ENCODE measurements at places on chromosomes 7 and 10.

DNA sequence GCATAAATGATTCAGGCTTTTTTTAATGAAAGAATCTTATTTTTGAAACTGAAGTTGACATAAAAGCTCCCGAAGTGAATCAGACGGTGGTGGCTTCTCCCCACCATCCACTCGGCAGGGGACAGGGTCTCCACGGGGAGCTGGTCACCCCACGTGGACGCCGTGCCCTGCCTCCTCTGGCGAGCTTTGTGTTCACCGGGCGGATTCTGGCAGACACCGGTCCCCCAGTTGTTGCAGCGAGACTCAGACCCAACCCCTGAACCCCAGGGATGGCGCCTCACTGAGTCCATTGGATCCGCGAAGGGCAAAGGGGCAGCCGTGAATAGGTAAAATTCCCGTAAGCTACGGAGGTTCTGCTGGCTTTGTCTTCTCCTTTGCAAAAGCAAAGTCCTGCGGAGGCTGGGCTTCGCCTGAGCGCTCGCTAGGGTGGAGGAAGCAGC is 38.4 kb downstream of the PTPRN2 start:
- DNase-seq, result no peak

DNA sequence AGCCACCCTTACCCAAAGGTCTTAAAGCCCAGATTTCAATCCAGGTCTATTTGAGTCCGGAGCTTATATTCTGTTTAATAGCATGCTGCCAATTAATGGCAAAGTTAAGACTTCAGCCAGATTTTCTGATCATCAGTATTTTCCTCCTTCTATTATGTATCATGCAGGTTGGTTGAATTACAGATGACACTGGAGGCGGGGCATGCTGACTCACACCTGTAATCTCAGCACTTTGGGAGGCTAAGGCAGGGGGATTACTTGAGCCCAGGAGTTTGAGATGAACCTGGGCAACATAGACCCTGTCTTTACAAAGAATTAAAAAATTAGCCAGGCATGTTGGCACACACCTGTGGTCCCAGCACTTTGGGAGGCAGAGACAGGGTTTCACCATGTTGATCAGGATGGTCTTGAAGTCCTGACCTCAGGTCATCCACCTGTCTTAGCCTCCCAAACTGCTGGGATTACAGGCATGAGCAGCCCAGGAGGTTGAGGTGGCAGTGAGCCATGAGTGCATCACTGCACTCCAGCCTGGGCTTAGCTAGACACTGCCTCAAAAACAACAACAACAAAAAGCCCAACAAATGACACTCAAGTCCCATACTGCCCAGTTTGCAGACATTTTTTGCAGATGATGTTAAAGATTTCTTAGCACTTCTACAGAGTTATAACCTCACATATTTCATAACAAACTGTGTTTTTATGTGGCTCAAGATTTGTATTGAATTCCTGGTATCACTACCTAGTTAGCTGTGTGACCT is 62.5 kb downstream of the MCU start:
- DNase-seq, result no peak

DNA sequence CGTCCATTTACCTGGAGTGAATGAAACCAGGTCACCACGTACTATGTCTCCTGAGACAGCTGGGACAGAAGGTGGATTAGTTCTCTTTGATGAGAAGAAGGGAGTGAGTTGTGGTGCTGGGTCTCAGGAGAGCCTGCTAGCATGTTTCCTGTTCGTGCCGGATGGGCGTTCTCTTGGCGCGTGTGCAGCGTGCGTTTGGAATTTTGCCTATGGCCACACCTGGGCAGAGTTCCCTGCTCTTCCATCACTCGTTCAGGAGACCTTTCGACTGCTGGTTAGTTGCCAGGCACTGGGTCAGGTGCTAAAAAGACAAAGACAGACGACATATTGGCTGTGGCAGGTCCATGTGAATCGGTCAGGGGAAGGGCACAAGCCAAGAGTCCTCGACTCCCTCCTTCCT is 90.3 kb downstream of the TRRAP start:
- DNase-seq, result no peak

GRCh38 chr10:27537787-27538186 is 33.7 kb downstream of the RAB18 start:
- DNase-seq, result no peak

DNA sequence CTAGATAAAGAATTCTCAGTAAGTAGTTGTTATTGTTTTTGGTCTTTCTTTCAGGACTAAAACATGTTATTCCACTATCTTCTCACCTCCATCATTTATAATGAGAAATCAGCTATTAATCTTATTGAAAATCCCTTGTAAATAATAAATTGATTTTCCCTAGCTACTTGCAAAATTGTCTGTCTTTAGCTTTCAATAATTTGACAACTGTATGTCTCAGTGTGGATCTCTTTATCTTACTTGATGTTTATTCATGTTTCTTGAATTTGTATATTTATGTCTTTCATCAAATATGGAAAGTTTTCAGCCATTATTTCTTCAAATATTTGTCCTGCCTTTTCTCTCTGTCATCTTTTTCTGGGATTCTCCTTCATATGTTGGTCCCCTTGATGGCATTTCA is 117.1 kb upstream of the ANTXRL start:
- no peak for DNase-seq

GRCh38 chr7:31192986-31193385 is 140.9 kb downstream of the ADCYAP1R1 start:
- no peak for DNase-seq

DNA sequence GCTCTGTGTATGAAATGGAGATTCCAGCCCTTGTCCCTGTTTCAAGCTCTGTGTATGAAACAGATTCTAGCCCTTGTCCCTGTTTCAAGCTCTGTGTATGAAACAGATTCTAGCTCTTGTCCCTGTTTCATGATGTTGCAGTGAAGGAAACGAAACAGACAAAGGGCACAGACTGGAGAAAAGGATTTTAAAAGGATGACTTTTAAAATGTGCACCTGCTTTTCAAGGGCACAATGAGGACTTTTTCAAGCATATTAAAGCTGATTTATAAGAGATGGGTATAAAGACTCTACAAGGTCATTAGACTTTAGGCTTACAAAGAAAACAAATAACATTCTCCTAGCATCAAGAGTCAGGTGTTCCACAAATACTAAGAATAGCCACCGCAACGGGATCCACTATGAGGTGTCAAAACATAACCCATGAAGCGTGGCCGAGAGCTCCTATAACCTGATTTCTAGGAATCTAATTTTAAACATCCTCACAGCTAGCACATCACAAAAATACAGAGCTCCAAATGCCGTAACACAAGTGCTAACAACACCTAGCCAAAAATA is 29.0 kb downstream of the DIP2C start:
- DNase-seq, result no peak

GRCh38 chr7:2670720-2671391 is 17.1 kb upstream of the AMZ1 start:
- DNase-seq, result peak; percentile 42

DNA sequence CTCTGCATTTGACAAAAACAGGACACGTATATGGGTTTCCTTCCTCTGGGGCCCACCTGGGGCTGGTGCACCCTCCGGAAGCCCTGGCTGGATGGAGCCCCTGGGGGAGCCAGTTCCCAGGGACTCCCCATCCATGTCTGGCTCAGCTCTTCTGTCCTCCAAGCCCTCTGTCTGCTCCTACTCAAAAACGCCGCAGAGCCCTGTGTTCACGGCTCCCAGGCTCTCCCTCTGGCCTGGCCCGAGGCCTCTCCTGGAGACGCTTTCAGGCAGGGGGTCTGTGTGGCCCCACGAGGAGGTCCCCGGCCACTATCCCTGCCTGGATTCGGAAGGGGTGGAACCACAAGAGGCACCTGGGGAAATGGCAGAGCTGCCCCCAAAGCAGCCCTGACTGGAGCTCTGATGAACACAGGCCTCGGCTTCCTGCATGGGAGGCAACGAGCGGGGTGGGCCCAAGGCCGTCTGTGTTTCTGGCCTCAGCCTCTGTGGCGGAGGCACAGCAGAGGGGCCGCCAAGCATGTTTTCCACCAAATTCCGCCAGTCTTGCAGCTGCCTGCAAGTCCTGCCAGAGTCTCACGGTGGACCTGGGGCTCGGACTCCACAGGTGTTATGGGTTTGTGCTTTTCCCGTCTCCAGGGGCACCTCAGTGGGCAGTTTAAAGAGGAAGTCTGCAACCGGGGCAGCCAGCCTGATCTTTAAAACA is 22.6 kb upstream of the INPP5A start:
- DNase-seq, result no peak

GRCh38 chr7:95324431-95324830 is at the start of gene PON1:
Gene PON1 (minus strand): TSS chr7:95324532. CDS start chr7:95324475, 57 bp downstream.
- no peak for DNase-seq

GRCh38 chr7:29224726-29225125 is 30.2 kb downstream of the CHN2 start:
- no peak for DNase-seq

GRCh38 chr10:20085115-20085514 is 268.9 kb downstream of the PLXDC2 start:
- DNase-seq, result no peak

DNA sequence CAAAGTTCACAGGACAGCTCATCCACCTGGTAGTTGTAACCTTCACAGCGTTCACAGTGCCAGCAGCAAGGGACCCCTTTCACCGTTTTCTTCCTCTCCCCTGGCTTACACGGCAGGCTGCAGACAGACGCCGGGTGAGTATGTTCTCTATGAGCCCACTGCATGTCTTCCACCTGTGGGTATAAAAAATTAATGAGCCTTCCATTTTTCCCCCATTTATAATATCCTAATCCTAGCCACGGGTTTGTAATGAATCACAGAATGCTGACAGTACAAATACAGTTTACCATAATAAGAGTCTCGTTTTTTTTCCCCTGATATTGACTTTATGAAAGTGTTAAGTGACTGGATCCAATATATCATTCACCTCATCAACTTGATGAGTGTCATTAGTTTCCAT is 719.0 kb downstream of the GRM8 start:
- no peak for DNase-seq

- no peak for DNase-seq
These were observed 23.0 kb downstream of the TMEM120A start for GRCh38 chr7:75971309-75971960.

Data from activated naive CD4-positive, alpha-beta T cell (primary cell).